ENCODE measurements at places on chromosomes 2 and 18.

DNA sequence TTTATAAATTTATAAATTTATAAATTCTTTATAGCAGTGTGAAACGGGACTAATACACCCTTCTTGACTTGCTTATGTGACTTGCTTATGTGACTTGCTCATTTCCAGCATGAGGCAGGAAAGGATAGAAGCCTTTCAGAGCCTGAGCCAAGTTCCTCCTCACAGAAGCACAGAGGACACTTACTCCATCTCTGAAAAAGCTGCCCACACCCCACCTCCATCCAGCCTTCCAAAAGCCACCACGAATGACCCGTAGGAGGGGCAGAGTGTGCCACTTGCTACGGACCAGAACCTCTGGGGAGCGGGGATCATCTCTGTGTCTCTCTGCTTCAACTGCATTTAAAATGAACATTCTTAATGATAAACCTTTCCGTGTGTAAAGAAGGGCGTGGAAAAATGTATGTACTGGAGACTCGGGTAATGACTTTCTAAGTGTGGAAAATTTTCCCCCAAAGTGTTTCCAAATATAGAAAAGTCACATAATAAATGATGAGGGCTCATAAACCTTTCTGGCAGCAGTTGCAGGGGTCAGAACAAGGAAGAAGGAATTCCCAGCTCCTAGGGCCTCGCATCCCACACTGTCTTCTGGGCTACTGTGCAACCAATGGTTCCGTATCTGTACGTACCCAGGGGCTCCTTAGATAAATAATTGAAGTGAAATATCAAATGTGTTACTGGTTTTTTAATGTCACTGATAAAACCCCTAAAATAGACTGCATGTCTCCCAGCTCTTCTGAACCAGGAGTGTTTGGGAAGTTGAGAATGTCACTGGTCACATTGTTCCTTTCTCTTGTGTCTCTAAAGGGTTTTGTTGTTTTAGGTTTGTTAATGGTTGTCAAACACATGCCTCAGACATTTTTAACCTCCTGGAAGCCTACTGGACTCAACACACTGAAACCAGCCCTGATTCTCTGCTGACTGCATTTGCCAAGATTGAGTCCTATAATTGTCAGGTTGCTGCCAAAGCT is 104.5 kb upstream of the LTBP1 start:
- DNase-seq = no peak

GRCh38 chr18:39487932-39488331 is 1922.3 kb upstream of the CELF4 start:
- DNase-seq = no peak

GRCh38 chr2:38176619-38177021 is 100.7 kb upstream of the CYP1B1 start:
- DNase-seq = no peak

DNA sequence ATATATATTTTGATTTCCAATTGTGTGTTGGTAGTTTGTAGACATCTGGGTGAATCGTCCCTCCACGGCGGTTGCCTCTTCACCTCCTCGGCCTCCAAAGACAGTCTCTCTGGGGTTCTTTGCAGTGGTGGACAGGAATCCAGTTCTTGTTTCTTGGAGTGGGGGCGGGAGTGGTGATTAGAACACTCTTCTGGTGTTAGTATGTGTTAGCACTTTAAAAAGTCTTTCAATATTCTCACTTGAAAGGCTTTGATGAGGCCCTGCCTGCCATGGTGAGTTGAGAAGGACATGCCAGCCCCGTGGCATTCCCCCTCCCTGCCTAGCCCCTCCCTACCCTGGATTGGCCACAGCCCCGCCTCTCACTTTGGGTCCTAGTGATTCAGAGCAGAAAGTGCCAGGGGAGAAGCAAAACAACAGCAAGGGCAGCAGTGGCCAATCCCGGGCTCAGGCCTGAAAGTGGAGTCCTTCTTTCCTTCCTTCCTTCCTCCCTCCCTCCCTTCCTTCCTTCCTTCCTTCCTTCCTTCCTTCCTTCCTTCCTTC is 316.8 kb upstream of the HS6ST1 start:
- no peak for DNase-seq

- DNase-seq = no peak
These were observed 60.1 kb downstream of the MOB4 start for GRCh38 chr2:197575987-197576386.

Data from Caco-2 (cell line).